ENCODE measurements at places on chromosomes 11 and 22.
A peak's percentile ranks its signal among the peaks of the same experiment; 100 is the strongest.

GRCh38 chr11:10663365-10663764, 30.2 kb downstream of the IRAG1 start:
- DNase-seq = no peak

- DNase-seq = peak; percentile 59
Observed at GRCh38 chr11:66335531-66336233, 552 bp downstream of the RIN1 start.

GRCh38 chr22:35155403-35156025, 89.6 kb downstream of the ISX start:
- no peak for DNase-seq

DNA sequence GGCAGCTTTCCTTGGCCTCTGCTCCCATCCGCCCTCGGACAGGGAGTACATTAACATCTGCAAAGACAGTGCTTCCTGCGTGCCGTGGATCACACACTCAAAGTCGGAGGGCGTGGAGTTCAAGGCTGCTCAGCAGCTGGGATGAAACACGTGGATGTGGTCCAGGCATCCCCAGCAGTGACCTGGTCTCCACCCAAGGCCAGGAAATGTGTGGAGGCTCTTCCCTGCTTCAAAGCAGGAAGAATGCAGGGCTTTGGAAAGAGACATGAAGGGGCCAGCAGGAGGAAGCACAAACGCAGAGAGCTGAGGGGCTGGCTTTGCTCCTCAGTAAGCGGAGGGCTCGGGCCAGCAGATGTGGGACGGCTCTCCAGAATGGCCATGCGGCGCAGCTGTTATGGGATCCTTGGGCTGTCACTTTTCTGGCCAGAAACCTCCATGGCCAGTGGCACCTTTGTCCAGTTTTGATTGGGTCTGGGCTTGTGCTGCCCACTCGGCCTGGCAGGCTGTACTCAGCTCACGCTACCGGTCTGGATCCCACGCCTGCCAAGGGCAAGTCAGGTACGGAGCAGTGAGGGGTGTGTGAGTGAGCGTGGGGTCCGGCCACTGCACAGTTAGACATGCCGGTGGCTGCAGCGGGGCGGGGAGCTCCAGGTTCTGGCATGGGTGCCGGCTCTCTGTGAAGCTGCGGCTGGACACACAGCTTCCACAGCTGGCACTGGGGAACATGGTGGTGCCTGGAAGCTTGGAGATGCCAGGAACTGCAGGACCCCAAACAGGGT, 438.0 kb downstream of the TBC1D22A start:
- DNase-seq = no peak

GRCh38 chr11:74255741-74256375, 55.6 kb downstream of the P4HA3 start:
- DNase-seq = peak; percentile 63

DNA sequence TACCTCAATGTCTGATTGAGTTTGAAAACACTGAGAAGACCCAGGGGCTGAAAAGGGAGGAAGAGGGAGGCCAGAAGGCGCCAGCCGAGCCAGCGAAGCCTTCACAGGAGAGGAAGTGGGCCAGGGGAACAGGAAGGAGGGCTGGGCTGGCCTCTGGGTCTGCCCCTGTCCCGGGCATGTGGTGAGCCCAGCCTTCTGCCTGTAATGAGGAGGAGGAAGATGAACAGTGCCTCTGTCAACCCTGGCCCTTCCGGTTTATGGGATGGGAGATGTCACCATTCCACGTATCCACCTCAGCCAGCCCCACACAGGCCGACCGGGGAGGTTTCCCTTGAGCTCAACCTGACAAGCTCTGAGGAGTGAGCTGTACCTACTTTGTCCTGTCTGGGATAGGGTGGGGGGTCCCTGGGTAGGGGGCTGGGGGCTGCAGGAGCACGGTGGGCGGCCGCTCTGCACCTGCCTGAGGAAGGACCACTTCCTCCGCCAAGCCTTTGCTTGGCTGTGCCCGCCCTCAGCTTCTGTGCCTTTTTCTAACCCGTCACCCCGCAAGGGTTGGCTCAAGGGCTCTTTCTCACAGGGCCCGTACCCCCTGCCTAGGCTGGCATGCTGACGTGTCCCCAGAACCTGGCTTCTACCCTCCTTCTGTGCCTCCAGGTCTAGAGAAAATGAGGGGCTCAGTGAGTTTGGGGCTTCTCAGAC, 2.0 kb downstream of the PARVG start:
- DNase-seq = no peak

- DNase-seq = peak; percentile 66
Observed at GRCh38 chr11:44011797-44012196, 36.0 kb upstream of the ACCSL start.

GRCh38 chr11:72534371-72535193, 100.3 kb upstream of the CLPB start:
- no peak for DNase-seq

GRCh38 chr11:100105255-100105981, 581.7 kb upstream of the ARHGAP42 start:
- no peak for DNase-seq

GRCh38 chr11:17410606-17411379, 22.3 kb upstream of the KCNJ11 start:
- no peak for DNase-seq

DNA sequence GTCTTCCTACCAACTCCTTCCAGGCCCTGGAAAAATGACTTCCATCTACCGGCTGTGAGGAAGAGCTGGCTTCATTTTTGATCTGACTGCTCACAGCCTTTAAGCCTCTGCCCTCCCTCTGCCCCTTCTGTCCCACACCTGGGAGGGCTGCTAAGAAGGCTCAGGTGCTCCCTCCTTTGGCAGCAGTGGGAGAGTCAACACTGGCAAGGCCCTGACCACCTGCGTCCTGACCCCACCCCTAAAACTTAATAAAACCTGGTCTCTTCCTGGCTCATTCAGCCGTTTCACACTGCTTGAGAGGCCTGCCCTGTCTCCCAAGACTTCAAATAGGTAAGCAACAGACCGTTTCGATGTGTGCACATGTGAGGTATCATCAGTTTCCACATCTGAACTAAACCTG, 52.1 kb upstream of the NFRKB start:
- DNase-seq = no peak

All from IMR-90 (cell line).